ENCODE measurements at places on chromosomes 6 and 20.

DNA sequence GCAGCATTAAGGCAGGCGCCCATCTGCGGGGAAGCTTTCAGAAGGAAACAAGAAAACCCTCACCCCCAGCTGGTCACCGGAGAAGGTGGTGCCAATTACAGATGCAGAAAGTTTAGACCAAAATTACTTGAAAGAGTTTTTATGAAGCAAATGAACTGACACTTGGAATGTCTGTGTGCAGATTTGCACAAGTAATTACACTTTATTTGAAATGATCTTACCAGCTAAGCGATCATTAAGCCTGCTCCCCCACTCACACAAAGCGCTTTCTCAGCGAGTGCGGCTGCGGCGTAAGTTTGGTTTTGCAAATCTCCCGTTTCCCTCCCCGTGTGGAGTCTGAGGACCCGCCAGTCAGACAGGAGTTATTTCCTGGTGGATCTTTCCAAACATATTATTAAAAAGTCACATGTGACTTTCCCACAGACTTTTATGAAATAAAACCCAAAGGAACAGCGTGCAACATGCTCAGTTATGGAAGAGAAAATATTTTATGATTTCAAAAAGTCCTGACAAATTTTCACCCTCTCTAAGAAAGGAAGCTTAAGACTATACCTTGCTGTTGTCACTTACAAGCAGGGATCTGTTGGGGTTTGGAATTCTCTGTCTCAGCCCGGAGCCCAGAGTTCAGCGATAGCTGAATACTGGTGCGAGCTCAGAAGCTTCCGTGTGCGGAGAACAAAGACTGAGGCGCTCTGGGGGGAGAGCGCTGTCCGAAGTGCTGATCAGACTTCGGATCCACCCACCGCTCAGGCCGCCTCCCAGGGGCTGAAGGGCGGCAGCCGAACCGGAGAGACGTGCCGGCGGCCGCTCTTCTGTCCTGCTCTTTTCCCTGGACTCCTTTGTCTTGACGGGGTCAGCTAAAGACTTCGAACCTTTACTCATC, 2.7 kb upstream of the MYT1 start:
- DNase-seq, result peak; percentile 48

GRCh38 chr20:24443436-24443835, 26.0 kb upstream of the SYNDIG1 start:
- DNase-seq, result no peak

- no peak for DNase-seq
Observed at GRCh38 chr20:10676518-10676917, 2.7 kb upstream of the JAG1 start.

DNA sequence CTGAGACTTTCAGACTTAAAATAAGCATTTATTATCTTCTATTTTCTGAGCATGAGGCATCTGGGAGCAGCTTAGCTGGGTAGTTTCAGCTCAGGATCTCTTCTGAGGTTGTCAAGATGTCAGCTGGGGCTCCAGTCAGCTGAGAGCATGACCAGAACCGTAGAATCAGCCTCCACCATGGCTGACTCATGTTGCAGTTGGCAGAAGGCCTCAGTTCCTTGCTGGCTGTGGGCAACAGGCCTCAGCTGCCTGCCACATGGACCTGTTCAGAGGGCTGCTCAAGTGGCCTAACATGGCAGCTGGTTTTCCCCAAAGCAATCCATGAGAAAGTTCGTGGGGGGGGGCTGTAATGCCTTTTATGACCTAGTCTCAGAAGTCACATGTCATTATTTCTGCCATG, 142.3 kb downstream of the LY86 start:
- DNase-seq, result peak; percentile 82

- DNase-seq, result no peak
Observed at GRCh38 chr6:139355777-139356445, 18.5 kb downstream of the CITED2 start.

DNA sequence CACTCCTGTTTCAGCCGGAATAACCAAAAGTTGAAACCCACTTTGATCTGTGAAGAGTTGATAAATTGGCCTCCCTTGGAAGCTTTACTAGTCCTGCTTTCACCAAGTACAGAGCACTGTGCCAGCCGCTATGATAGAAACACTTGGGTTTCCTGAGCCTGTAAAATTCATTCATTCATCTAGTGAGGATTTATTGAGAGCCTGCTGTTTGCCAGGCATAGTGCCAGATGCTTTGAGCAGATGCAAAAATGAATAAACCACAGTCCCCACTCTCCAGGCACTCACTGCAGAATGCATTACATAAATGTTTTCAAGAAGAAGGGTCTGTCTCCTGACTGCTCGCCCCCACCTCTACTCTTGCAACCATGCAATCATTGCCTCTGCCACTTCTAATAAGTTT, 25.3 kb upstream of the TMEM217 start:
- no peak for DNase-seq

DNA sequence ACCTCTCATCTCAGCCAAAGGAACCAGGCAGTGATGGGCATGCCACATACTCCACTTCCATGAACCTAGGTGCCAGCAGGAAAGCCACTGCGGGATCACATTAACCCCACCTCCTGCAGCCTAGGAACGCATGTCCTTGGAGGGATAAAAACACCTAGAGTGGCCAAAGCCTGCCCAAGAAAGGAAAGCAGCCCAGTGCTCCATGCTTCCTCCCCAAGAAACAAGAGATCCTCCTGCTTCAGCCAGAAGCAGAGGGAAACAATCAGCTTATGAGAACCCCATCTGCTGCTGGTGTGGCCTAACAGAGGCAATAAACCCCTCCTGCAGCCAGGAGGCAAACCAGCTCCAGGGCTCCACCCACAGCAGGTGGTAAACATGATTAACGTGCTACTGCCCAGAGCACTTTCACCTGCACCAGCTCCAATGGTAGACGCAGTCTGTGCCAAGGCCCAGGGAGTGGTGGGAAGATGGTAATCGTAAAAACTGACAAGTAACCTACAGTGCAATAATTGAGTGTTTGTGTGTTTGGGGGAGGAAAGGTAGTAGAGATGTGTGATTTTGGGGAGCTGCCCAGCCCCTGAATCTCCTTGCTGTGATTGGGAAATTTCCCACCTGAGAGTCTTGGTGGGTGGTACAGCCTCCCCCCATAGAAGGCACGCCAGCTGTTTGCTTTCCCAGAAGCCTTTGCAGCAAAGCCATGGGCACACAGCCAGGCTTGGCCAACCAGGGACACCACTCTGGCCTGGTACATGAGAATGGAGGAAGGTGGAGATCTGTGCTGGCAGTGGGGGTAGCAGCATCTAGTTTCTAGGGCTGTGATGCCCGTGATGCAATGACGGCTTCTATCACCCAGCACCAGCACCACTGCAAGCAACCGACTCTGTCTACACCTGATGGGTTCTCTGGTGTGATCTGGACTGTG, 50.6 kb upstream of the TBC1D7 start:
- no peak for DNase-seq

- DNase-seq, result no peak
Observed at GRCh38 chr20:59937150-59937549, 3.0 kb downstream of the PPP1R3D start.

GRCh38 chr20:986733-987355, 15.3 kb downstream of the RSPO4 start:
- no peak for DNase-seq

- DNase-seq, result peak; percentile 69
Observed at GRCh38 chr20:31608251-31608945, 3.3 kb downstream of the ID1 start.

GRCh38 chr6:101178748-101179147, 214.8 kb upstream of the GRIK2 start:
- DNase-seq, result no peak

DNA sequence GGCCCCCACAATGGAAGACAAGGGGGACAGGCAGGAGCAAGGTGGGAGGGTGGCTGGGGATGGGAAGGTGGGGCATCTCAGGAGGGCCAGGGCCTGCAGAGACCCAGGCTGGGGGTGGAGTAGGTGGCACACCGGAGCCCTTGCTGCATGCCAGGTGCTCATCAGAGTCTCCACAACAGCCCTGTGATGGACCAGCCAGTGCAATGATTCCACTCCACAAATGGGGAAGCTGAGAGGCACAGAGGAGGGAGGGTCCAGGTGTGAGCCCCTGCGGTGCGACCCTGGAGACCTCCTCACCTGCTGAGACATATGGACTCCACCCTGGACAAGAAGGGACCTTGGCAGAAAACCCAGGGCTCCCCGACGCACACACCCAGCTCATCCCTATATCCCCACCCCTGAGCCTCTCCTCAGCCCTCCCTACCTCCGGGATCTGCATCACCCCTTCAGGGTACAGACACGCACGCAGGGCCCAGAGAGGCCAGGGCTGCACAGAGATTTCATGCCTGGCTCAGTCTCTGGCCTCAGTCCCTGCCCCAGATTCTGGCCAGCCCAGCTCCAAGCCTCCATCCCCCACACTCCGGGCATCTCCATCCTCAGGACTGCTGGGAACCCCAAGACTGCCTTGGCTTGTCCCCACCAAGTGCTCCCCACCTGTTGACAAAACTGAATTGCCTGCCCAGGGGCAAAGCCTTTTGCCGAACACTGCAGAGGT, 7.1 kb upstream of the GRM4 start:
- DNase-seq, result no peak

DNA sequence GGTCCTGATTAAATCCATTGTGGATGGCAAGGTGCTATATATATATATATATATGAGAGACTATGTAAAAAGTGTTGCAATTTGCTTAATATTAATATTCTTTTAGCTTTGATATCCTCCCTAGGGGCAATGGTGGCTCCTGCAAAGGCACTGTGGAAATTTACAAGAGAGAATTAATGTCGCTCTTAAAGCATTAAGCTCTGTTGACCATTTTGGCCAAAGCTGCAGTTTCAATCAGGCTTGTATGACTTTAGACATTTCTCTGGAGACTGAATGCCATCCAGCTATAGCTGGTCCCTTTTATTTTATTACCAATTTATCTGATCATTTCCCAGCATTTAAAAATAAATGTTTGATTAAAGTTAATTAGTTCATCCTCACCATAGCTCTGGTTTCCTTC, 155.3 kb downstream of the JARID2 start:
- no peak for DNase-seq

DNA sequence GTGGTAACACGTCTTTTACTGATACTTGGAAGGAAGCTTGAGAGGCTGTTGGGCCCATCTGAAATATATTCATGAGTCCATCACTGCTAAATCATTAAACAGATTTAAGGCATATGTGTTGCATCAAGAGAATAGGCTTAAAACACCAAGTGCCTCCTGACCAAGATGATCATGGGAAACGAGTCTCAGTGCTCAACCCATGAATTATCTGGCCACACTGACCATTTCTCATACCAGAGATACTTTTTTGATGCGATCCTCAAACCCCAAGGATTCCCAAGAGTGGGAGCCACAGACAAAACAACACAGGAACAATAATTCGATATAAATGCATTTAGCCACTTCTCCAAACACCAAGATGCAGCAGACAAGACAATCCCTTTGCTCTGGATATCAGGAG, 17.2 kb downstream of the HEY2 start:
- DNase-seq, result no peak

DNA sequence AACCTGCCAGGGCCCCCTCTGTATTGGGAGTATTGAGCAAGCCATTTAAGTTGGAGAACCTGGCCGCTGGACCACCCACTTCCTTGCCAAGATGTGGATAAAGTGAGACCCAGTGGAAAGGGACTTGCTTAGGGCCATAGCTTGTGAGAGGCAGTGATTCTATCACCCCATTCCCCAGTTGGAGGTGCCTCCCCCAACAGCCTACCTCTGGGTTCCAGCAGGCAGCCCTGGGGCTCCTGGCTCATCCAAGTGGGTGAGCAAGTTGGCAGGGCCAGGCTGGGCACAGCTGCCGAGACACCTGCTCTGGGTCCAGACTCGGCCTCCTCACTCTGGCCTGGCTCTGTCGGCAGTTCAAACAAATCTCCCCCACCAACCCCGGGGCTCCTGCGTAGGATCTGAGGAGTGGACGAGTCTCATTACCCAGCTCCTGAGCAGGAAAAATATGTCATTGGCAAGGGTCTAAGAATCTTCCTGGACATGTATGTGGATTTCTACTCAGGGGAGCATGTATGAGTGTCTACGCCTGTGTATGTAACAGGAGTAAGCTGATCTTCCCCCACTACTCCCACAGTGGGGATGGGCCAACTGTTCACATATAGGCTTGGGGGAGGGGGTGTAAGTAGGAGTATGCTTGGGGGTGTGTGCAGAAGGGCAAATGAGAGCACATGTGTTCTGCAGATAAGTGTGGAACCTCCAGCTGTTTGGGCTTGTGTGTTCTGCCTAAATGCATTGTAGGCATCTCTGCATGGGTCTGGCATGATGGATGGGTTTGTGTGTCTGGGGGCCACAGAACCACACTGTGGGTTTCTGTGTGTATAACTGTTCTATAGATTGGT, 1.9 kb downstream of the ID1 start:
- peak; percentile 89 for DNase-seq

DNA sequence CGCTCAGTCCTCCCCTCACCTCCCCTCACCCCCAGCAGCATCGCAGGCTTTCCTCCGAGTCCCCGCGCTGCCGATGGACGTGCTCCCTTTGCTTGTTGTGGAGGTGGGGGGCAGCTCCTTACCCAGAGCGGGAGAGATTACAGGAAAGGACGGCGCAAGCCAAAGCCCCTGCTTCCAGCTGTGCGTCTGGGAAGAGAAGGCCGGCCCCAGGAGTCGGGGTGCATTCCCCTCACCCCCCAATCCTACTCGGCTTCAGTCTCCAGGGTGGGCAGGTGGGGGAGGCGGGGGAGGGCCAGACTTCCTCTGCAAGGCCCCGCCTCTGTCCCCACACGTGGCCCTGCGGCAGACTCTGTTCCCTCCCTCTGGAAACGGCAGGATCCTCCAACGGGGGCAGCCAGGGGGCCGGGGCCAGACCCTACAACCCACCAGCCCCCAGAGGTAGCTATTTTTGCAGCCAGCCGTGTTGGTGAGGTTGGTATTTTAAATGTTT, 43.6 kb downstream of the NTSR1 start:
- no peak for DNase-seq

GRCh38 chr6:78832091-78832808, 35.1 kb upstream of the IRAK1BP1 start:
- peak; percentile 25 for DNase-seq

Data from fibroblast of skin of right biceps (primary cell).